ENCODE measurements at places on chromosomes 5 and 9. TPM values are rescaled to one million over a fixed set of nuclear protein-coding genes. Genes with fewer than 3 reads are reported as not detected.

DNA sequence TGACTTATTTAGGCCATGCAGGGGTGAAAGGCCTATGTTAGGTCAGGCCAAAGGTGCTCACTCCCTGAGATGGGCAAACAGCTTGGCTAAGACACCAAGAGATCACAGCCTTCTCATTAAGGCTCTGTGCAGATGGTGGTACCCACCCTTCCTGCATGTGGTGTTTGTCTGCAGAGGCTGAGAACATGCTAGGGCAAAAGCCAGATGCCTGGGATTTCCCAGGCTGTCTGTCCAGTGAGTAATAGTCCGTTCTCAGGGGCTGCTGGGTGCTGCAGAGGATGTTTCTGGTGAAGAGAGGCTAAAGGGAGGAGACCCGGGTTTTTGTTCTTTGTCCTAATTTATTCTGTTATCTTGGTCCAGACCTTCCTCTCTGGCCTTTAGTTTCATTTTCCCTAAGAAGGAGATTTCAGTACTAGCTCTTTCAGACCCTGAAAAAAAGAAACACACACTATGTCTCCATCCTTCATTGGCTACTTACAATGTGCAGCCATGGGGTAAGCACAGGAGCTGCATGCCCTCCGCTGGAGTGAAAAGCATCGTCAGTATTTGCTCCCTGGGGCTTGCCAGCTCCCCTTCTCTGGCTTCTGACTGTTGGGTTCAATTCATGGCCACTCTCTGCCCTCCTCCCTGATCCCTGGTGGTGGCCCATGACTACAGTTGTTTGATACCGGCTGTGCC is 23.4 kb upstream of the GLRA1 start:
- peak; percentile 81 for DNase-seq

DNA sequence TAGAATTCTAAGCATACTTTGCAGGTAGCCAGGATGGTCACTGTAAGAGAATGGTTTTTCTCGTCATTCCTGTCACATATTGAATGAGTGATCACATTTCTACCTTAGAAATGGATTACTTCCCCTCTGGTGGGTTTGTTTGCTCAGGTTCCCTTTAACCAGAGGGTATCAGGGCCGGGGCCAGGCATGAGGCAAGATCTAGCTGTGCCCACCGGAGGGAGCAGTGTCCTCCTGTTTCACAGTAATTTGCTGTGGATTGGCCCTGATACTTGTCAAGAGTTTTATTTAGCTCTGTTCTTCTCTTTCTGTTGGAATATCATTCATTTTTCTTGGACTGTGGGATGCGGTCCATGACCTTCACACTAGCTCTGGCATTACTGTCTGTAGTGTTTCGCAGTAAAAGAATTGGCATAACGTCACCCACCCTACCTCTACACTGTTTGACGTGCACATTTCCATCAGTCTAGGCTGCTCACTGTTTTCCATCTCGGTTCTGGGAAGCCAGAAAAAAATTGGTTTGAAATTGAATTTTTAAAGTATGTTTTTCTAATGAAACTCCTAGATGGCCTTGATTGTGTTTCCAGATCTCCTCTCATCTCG is 42.4 kb upstream of the ZBED3 start:
- peak; percentile 5 for DNase-seq

- DNase-seq = peak; percentile 10
Measured at GRCh38 chr5:90055831-90056328, 353.7 kb downstream of the CETN3 start.

DNA sequence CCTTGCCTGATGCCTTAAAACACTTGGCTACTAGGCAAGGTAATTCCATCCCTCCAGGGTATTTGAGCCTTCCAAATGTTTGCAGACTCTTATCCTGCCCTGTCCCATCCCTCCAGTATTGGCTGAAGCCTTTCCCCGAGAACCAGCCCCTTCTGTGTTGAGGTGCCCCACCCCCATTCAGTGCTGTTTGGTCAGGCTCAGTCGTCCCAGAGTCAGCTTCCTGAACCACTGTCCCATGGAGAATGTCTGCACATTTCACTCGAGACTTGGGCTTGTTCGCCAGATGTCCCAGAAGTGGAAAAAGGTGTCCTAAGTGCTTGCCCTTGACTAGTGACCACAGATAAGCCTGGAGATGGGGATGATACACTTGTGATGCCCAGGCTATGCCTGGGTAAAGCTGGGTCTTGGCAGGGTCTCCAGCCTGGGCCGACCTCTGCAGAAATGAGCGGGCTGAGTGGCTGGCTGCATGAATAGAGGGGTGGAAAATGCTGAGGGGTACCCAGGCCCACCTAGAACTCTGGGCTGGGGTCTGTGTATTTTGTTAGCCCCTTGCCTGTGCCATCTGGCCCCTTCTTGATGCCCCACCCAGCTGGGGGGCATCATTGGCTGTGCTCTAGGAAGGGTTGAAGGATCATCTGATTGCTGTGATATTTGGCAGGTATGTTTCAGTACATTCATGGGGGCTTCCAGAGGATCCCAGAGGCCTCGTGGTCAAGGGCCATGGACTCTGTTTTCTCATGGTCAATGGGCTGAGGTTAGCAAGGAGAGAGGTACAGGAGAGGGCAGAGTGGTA is 178.4 kb downstream of the MACROH2A1 start:
- DNase-seq = no peak

- no peak for DNase-seq
Measured at GRCh38 chr5:180557217-180557809, 34.0 kb downstream of the SCGB3A1 start.

Gene PCBD2
- total RNA-seq = 4.5 TPM

DNA sequence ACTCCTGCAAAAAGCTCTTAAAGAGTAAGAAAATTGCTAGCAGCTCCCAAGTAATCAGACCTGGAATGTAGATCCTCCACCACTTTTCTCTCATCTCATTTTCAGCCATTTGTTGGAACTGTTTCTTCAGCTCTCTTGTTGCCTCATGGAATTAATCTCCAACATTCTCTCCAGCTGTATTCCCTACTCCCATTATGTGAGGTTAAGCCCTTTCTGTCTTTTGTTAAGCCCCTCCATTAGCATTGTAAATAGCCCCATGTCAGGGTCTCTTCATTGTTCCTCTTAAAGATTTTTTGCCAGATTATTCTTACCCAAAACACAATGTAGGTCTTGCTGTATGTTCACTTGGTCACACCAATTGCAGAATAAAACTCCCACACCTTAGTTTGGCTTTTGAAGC is 119.8 kb downstream of the PLPPR1 start:
- DNase-seq = no peak

GRCh38 chr9:109441296-109441695 is 56.8 kb downstream of the PTPN3 start:
- no peak for DNase-seq

- DNase-seq = no peak
Measured at GRCh38 chr9:7104625-7105024, 346.9 kb downstream of the KDM4C start.

DNA sequence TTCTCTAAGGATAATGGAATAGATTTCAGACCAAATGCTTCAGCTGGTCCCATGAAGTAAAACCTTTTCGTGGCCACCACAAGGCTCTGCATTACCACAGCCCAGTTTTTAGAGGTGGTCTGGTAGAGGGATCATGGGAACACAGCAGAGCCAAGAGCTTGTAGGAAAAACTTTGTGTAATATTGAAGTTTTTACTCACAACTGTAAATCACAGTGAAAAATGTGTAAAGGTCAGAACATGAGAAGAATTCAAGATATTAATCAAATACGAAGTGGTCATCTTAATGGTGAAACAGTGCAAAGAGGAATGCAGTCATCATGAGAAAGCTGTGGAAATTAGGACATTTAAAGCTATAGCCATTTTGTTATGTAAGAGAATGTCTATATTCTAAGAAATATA is 197.5 kb downstream of the NPR3 start:
- DNase-seq = no peak

DNA sequence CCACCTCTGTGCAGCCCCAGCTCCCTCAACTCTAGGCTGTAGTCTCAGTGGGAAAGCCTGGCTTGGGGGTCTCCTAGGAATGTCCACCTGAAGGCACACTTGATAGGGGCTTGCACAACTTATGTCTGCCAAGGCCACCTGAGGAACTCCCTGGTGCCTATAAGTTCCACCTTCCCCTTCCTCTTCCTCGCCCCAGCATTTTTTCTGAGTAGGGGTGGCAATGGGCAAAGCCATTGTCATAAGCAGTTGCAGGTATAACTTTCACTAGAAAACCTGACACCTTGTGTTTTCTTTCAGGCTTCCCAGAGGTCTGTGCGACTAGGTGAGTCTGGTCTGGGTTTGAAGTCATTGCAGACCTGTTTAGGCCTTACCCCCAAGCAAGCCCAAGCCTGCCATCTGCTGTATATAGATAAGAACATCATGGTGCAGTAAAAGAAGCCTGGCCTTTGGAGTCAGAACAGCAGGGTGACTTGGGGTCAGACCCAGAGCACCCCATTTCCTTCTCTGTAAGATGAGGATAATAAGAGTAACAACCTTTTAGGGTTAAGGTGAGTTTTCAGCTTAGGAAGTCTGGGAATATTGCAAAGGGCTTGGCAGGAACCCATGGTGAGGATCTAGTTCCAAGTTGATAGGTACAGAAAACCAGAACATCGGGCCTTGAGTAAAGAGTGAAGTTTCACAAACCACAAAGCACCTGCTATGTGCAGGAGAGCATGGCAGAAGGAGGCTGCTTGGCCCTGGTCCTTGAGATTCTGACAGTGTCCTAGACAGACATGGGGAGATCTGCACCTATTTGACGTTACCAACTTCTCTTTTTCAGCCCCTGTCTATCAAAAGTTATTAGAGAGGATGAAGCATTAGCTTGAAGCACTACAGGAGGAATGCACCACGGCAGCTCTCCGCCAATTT is 33.8 kb downstream of the TGFBI start:
- peak; percentile 53 for DNase-seq

Measured in mammary epithelial cell (primary cell).